ENCODE measurements at places on chromosomes 13 and 19.

DNA sequence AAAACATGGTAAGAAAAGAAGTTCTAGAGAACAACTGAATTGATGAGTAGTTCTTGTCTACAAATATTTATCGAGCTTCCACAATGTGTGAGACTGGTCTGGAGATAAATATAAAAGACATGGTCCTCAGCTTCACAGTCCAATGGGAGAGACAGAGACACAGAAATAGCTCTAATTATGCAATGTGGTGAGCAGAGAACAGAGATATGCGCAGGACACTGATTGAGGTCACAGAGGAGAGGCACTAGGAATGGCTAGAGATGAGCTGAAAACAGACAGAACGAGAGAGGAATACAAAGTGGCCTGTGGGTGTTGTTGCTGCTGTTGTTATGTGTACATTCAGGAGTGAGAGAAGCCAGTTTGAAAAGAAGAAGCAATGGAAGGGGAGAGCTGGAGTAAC is 53.2 kb downstream of the GPALPP1 start:
- DNase-seq = no peak

- no peak for DNase-seq
These were observed 84.7 kb downstream of the SHISA2 start for GRCh38 chr13:25967144-25967543.

DNA sequence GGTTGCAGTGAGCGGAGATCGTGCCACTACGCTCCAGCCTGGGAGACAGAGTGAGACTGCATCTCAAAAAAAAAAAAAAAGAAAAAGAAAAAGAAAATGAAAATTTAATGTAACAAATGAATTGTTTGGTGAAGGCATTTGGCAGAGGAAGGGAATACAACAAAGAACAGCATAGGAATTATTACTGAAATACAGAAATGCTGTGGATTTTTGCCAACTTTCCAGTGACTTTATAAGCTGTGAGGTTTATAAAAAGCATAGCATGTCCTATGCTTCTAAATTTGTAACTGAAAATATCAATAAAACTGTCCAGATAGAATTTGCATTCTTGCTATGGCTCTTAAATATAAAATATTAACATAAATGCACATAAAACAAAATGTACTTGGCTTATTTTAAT is 112.9 kb upstream of the IRS2 start:
- DNase-seq = no peak

GRCh38 chr19:46241626-46242025 is 12.1 kb downstream of the IGFL1 start:
- DNase-seq = no peak

- DNase-seq = no peak
These were observed 83.9 kb downstream of the OLFM4 start for GRCh38 chr13:53112522-53112921.

GRCh38 chr19:30567536-30568232 is 195.5 kb downstream of the ZNF536 start:
- DNase-seq = no peak

GRCh38 chr19:10093295-10094186 is 7.4 kb downstream of the SHFL start:
- DNase-seq = no peak

- DNase-seq = no peak
These were observed 771.6 kb downstream of the EFNB2 start for GRCh38 chr13:105763851-105764250.

GRCh38 chr19:918481-919198 is 1.5 kb downstream of the KISS1R start:
- DNase-seq = peak; percentile 52

GRCh38 chr13:112804374-112804773 is 114.5 kb downstream of the ATP11A start:
- DNase-seq = no peak

GRCh38 chr13:94925263-94925662 is 212.9 kb upstream of the SOX21 start:
- DNase-seq = no peak

- DNase-seq = no peak
These were observed 26.2 kb downstream of the CELF5 start for GRCh38 chr19:3250675-3251074.

DNA sequence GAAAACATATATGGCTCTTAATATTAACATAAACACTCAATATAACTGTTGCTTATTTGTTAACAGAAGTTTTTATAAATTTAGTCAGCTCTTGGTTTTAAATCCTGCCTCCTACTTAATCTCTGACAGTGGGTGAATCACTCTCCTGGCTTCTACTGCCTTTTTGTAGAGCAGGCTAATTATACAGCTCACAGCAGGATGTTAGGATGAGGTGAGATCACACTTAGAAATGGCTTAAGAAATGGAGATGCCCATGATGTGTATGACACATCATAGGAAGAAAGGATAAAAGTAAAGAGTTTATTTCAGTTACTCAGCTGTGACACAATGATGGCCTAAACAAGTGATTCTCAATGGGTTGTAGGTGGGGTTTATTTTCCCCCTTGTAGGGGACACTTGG is 345.6 kb downstream of the SPRY2 start:
- DNase-seq = no peak

GRCh38 chr13:27370305-27370872 is 54.0 kb upstream of the GTF3A start:
- no peak for DNase-seq

GRCh38 chr19:2308114-2308556 is at the start of gene LINGO3:
TSS of gene LINGO3 (minus strand) at chr19:2308154. CDS start at chr19:2291776, 16,378 bp downstream.
- no peak for DNase-seq

DNA sequence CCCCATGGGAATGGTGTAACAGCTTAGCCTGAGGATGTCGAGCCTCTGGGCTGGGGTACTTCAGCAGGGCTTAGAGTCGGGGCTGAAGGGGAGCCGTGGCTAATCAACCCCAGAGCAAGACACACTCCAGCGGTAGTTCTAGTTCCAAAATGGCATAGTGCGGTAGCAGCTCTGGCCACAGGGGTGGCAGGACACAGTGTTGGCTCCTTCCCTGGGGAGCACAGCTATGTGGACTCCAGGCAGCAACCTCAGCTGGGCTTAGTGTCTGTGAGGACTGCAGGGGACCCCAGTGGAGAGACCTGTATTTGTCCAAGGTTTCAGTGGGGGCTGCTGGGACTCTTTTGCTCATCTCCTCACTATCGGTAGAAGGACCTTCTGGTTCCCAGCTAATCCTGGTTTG is 70.8 kb upstream of the PCDH20 start:
- no peak for DNase-seq

GRCh38 chr19:41876847-41877832 is at the start of gene CD79A:
TSS of gene CD79A (plus strand) at chr19:41877279. CDS start at chr19:41877305, 26 bp downstream.
- DNase-seq = no peak

DNA sequence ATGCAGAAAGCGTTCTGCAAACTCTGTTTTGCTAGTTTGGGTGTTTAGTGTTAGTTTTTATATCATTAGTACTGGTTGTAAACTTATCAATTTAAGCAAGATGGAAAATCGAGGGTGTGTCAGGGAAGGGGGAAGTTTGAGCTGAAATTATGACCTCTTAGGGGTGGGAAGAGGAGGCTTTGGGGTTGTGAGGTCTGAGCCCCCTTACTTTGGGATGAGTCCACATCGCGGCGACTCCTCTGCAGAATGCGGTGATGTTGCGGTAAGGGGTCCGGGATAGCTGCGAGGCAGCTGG is 743 bp upstream of the NDUFS7 start:
- no peak for DNase-seq

- DNase-seq = no peak
These were observed 14.9 kb downstream of the FXYD5 start for GRCh38 chr19:35169221-35169995.

DNA sequence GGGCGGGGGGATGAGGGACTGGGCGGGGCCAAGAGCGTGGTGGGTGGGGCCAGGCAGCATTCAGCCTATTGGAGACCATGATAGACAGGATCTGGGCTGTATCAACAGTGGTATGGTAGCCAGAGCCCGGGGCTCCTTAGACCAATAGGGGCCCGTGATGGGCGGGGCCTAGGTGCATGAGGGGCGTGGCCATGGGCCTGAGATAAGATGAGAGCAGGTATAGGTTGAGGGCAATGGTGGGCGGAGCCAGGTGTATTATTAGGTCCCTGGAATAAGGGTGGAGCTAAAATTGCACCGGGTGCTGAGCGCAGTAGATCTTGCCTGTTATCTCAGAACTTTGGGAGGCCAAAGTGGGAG is 5.3 kb downstream of the ABCA7 start:
- peak; percentile 72 for DNase-seq

- DNase-seq = no peak
These were observed 8.2 kb upstream of the SIAH3 start for GRCh38 chr13:45859705-45860104.

GRCh38 chr19:38683393-38684077 is 36.1 kb downstream of the ACTN4 start:
- DNase-seq = no peak

- DNase-seq = no peak
These were observed 208.1 kb downstream of the SHISA2 start for GRCh38 chr13:25843692-25844091.

GRCh38 chr13:88063741-88064140 is 392.6 kb downstream of the SLITRK5 start:
- DNase-seq = no peak

DNA sequence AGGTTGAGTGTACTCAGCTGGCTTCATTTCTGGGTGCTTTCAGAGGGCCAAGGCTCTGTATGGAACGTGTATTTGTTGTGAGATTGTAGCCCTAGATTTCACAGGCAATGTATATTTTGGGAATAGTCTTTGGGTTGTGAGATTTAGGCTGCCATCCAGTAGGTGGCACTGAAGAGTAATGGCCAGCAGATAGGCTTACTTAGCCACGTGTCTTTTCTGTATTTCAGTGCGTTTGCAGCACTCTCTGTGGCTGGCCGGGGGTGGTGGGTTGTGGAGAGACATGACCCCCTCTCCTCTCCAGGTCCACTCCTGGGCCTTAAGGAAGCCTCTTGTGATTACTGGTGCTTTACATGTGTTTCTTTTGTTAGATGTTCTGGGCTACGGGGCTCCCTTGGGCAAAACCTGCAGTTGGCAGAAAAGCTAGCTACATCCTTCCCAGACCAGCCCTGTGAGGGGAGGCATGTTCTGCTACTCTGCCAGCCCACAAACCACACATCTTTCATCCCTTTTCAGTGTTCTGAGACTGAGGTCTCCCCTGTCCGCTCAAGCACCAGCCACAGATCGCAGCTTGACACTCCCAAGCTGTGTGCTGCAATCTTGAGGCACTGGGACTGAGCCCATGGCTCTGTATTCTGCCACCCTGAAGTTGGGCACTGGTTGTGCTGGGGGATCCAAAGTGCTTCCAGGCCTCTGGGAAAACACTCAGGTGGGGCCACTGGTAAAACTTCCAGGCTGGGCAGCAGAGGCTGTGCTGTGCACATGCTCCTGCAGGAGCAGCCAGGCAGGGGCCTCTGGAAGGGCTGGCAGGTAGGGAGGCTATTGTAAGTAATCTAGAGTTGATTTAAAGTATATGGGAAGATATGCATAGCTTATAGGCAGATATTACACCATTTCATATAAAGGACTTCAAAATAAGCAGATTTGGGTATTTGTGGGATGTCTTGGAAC is 1096.8 kb upstream of the PCDH20 start:
- DNase-seq = peak; percentile 6

DNA sequence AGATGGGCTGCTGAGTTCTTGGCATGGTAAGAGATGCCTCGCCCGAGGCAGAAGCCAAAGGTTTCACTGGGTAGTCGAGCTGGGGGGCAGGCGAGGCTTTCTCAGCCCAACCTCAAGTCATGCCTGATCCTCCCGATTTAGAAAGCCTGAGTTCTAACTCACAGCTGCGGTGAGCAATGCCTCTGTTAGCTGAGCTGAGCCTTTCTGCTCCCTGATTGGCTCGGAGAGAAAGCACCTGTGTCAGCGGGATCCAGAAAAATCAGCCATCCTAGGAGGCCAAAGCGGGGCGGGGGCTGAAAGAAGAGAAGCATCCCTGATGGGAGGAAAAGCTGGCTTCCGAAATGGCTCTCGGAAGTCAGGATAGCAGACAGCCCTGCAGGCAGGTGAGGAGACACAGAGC is 44.7 kb downstream of the CACNA1A start:
- DNase-seq = no peak

- no peak for DNase-seq
These were observed at the start of gene NAPSA for GRCh38 chr19:50365434-50366306. TSS of gene NAPSA (minus strand) at chr19:50365639. CDS start at chr19:50365621, 18 bp downstream.

DNA sequence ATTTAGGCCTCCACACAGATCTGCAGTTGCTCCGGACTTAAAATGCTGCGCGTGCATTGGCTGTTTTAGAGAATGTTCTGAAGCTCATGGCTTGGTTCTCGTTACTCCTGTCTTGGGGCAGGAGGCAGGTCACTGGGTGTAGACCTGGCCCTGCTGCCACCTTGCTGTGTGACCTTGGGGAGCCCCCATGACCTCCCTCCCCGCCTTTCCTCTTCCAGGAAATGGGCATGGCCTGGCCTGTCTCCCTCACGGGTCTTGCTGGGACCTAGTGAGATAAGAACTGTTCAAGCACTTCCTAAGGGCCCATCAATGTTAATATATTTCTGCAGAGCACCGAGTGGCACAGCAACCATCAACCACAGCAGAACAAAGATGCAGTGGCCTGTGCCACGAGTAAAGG is 49.4 kb downstream of the KLF2 start:
- no peak for DNase-seq

GRCh38 chr13:112912726-112913440 is 56.1 kb upstream of the MCF2L start:
- DNase-seq = no peak

DNA sequence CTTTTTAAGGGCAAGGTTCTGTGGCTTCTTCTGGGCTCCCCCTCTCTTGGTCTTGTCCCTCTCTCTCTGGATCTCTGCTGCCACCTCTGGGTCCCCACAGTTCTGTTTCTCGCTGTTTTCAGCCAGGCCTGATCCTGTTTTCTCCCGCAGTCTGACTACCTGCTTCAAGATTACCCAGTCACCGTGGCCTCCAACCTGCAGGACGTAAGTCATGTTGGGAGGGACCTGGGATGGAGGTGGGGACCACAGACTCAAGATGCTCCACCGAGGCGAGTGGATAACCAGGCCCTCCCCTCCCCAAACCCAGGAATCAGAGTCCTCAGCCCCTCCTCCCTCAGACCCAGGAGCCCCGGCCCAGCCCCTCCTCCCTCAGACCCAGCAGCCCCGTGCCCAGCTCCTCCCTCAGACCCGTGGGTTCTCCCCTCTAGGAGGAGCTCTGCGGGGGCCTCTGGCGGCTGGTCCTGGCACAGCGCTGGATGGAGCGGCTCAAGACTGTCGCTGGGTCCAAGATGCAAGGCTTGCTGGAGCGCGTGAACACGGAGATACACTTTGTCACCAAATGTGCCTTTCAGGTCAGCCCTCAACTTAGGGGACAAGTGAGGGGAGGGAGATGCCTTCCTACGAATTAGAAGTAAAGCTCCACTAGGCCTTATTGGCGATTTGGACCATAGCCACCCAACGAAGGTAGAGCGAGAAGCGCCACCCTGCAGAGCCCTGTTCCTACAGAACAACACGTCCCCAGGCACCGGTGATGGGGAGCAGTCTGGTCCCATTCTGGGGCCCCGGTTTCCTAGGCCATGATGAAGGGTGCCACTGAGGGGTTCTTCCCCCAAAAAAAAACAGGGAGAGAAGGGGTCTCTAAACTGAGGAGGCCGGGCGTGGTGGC is 2.2 kb downstream of the FLT3LG start:
- no peak for DNase-seq

- no peak for DNase-seq
These were observed 18.4 kb upstream of the GAS6 start for GRCh38 chr13:113882267-113882630.

- DNase-seq = no peak
These were observed 182.4 kb upstream of the UFM1 start for GRCh38 chr13:38167164-38167822.

- no peak for DNase-seq
These were observed 80.8 kb downstream of the SCGB2B2 start for GRCh38 chr19:34596115-34596514.

GRCh38 chr19:47742634-47743033 is 2.7 kb upstream of the NOP53 start:
- DNase-seq = no peak

- DNase-seq = no peak
These were observed 10.7 kb downstream of the CCDC124 start for GRCh38 chr19:17943274-17944221.
